ENCODE measurements at places on chromosomes 1 and 21.

- DNase-seq: no peak
Observed at GRCh38 chr1:3553166-3553939, 58.0 kb downstream of the MEGF6 start.

GRCh38 chr1:101820071-101820470 is 176.7 kb downstream of the OLFM3 start:
- no peak for DNase-seq

DNA sequence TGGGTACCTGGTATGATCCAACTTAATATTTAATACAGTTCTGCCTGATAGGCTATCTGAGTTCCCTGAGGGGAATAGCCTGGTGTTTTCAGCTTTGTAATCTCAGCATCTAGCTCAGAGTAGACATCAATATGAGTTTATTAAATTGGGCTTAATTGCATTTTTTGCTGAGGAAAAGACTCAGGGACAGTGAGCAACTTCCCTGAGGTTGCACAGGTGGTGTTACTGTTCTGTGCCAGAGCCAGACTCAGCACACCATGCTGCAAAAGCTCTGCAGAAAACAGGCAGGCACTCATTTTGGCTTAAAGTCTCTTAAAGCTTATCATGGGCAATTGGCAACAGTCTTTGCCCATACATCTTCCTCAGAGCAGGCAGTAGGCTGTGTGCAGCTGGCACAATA is 90.5 kb upstream of the JUN start:
- no peak for DNase-seq

- no peak for DNase-seq
Observed at GRCh38 chr1:241615043-241615974, 24.9 kb downstream of the CHML start.

GRCh38 chr1:152048416-152049009 is 11.7 kb upstream of the S100A11 start:
- DNase-seq: peak; percentile 82

DNA sequence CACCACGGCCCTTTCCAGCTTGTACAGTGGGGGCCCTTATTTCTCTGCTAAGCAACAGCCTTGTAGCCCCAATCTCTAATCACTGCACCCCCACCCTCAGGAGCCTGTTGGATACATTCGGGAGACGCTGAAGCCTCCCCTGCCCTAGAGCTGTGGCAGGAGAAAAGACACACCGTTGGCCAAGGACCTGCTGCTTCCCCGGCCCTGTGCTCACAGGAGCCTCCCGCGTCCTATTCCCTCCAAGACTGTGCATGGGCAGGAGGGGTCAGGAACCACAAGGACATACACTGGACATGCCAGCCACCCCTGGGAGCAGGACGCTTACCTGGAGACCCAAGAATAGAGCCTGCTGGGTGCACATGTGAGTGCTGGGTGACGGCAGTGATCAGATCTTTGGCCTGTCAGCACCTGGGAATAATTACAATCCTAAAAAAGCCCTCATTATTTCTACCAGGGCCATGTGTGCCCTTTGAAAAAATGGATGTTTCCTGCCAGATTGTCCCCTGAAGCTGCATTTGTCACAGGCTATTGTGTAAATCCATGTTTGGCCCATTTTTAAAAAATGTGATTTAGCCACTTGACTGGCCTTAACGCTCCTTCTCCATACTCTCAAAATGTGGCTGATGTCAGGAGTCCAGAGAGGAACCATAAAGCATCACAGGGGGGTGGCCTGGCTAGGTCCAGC is 590.6 kb downstream of the MATN1 start:
- no peak for DNase-seq

DNA sequence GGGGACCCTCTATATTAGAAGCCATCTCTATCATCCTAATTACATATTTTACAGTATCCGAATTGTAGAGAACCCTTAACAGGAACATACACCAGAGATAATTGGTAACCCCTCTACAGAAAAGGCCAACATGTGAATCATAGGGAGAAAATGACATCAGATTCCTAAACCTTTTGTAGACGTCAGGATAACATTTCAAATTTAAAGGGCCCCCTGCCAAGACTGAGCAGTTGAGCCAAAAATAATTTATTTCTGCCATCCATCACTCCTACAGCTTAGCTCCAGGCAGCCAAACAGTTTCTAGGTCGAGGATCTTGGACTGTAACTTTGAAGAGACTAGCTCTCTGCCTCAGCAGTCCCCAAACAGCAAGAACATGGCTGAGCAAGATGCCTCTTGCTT is 21.2 kb downstream of the ZNF697 start:
- DNase-seq: no peak

GRCh38 chr1:218495931-218496330 is 150.8 kb downstream of the TGFB2 start:
- DNase-seq: no peak

GRCh38 chr1:206902702-206903101 is 5.5 kb downstream of the IL24 start:
- no peak for DNase-seq

All from heart left ventricle (tissue), 16 donors.